ENCODE measurements at places on chromosomes 2 and 18.

GRCh38 chr2:71926876-71927756 lies 220.5 kb downstream of the CYP26B1 start:
- no peak for DNase-seq

- no peak for DNase-seq
Observed at GRCh38 chr2:98029718-98030222, 34.0 kb upstream of the TMEM131 start.

- DNase-seq: peak; percentile 76
Observed at GRCh38 chr2:219279151-219279915, at the start of gene DNAJB2. Gene DNAJB2 (plus strand): TSS chr2:219279366. CDS start chr2:219279834, 468 bp downstream.

DNA sequence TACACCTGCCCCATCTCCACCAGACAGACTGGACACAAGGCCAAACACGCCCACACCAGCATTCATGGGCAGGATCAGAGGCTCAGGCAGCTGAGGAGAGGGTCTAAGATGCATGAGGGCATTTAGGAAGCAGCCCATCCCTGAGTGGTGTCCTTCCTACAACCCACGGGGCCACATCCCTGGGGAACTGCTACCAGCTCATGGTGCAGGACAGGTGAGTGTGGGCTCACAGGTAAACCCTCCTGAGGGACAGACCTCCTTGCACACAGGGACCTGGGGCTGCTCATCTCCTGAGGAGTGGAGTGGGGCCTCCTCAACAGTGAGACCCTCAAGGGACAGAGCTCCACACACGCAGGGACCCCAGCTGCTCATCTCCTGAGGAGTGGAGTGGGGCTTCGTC lies 14.6 kb downstream of the PARD6G start:
- no peak for DNase-seq

All from non-pigmented ciliary epithelial cell (primary cell).